ENCODE measurements at places on chromosomes 3 and 15. TPM values are rescaled to one million over a fixed set of nuclear protein-coding genes. Genes with fewer than 3 reads are reported as not detected.

DNA sequence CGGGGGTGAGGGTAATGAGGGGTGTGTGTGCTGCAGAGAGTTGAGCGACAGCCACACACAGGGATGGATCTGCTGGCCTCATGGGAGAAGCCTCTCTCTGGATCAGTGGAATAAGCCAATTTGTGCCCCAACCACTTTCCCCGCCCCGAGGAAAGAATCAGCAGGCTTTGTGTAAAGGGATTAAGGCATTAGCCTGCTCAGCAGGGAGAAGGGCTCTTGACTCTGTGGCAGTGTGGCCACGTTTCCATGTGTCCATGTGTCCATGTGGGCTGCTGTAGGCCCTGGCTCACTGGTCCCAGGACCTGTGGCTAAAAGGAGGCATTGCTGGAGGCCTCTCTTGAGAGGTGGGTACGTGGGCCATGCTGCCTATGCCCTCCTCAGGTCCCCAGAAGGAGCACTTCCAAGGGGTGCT lies 104.7 kb downstream of the HMG20A start:
- DNase-seq, result peak; percentile 13

DNA sequence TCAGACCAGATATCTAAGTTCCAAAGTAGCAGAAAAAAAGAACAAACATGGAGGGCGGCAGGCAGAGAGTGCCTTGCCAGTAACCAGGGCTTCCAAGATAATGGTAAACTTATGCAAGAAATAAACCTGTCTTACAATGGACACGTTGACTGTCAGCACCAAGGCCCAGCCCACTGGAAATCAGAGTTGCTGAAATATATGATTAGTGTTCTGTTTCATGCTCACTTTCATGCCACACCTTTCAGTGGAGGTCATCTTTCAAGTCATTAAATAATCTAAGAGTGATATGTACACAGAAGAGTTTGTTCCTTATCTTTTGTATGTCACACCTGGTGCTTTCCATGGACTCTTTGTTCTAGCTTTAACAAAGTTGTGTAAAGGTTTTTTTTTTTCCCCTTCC lies 358.1 kb downstream of the MECOM start:
- DNase-seq, result no peak

DNA sequence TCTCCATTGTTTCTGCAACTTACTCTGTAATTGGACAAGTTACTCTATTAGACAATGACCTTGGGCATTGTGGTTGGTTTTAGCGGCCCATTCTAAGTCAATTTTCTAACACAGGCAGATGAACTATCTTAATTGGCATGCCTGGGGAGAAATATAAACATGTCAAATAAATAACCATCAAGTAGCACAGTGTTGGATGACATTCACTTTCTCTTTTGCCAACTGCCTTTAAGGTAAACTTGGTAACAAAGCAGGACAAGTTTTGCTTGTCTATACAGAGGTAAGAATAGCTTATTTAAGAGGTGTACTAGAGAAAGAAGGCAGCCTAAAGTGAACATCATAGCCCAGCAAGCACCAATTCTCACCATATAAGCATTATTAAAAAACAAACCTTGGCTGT lies 599.6 kb downstream of the GBE1 start:
- no peak for DNase-seq

- no peak for DNase-seq
These were observed 5.6 kb downstream of the EIF3J start for GRCh38 chr15:44542596-44542995.

DNA sequence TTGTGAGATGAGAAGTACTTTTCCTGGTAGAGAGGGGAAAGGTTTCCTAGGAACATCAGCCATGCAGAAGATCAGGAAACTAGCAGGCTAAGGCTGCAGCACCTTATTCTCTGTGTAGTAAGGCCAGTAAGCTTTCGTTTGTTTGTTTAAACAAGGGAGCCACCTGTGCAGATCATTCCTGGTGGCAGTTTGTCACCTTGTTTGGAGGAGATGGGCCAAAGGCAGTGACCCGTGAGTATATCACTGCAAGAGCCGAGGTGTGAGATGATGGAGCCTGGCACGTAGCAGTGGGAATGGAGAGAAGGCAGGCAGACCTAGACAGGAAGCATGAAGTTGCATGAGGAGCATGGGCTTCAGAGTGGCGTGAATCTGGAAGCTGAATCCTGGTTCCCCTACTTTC lies 19.6 kb downstream of the ATG7 start:
- DNase-seq, result peak; percentile 47

GRCh38 chr3:149949181-149949580 lies 21.5 kb downstream of the PFN2 start:
- no peak for DNase-seq

GRCh38 chr3:188465311-188465710 lies 311.4 kb downstream of the LPP start:
- DNase-seq, result no peak

DNA sequence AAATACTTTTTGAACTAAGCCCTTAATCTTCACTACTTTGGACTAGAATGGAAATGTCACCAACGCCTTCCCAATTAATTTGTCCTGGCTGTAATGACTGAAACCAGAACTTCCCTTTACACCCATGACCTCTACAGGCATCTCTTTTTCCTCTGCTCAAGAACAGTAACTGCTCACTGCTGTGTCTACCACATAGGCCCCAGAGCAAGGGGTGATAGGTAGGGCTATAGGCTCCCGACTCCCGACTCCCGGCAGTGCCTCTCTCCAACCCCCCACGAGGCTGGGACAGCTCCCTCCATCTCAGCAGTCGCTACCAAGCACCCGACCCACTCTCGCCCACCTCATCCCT lies 384 bp upstream of the LEKR1 start:
- no peak for DNase-seq

DNA sequence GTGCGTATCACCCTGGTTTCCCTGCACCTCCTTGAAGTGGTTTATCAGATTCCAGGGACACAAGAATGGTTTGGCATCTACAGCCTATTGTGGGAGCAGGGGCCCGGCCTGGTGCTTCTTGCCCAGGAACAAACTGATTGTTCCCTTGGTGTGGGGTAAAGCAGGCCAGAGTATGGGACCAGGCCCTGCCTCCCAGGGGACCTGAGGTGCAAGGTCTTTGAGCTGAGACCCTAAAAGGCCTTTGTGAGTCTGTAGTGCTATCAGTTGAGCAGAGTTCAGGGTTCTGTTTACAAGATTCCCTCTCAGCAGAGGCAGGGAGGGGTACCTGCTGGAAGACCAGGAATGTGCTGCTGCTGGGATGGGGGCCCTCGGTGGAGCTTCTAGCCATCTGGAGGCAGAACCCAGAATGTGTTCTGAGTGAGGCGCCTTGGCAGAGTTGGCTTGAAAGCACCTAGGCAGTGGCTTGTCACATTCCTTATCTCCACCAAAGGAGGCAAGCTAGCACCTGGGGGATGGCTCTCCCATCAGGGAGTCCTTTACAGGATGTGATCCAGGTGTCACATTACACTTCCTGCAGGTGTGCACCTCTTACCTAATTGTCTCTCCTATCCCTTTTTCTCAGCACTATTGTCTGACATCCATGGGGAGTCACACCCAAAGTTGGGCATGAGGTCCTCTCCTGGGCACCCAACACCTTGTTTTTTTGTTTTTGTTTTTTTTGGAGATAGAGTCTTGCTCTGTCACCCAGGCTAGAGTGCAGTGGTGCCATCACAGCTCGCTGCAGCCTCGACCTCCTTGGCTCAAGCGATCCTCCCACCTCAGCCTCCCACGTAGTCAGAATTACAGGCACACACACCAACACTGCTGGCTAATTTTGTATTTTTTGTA lies 13.1 kb downstream of the FLNB start:
- no peak for DNase-seq

- DNase-seq, result peak; percentile 38
These were observed 176.3 kb downstream of the ZNF621 start for GRCh38 chr3:40701016-40701588.

DNA sequence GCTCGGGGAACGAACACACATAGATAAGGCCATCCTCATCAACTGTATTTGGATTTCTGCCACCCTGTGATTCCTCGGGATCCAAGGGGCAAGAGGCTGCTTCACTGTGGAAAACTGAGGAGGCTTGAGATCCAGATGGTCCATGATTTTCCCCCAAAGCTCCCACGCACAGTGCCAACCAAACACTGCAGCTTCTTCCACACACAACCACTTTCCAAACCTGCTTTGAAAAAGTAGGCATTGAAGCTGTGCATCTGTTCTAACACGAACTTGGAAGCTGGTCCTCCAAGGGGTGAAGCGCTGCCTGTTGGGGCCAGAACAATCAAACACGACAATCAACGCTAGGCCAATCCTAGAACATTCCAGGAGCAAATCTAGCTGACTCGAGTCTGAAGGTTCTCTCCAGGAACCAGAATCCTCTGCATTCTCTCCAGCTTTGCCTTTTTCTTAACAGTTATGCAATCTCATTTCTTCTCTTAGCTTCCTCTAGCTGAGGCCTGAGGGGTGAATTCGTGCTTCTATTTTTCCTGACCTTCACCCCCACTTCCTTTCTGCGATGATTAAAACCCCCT lies 104.4 kb downstream of the LRRK1 start:
- DNase-seq, result no peak

Gene TICRR
- total RNA-seq, result 0.12 TPM

Gene SCN5A
- total RNA-seq, result 133 TPM

Gene SLC24A5
- total RNA-seq, result not detected

Gene PRKCI
- 15.8 TPM for total RNA-seq

Data from left ventricle myocardium superior (tissue), 1 donor.